Central memory CD4-positive, alpha-beta T cell (primary cell): ENCODE measurements at places on chromosomes 1 and 21.

DNA sequence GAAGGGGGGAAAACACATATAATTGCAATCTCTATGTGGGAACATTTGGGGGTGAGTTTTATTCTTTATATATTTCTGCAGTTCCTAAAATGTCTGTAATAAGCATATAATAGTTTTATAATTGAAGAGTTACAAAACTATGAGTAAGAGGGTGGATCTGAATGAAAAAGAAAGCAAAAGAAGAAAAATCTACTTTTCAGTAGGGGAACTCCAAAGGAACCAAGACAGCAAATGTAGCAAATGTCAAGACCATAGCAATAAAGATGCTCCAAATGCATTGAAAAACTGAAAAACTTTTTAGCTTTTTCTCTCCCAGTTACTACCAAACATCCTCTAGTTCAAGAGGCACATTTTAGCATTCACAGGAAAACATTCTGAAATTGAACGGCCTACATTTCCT, 434.8 kb downstream of the LMO4 start:
- DNase-seq, result no peak

DNA sequence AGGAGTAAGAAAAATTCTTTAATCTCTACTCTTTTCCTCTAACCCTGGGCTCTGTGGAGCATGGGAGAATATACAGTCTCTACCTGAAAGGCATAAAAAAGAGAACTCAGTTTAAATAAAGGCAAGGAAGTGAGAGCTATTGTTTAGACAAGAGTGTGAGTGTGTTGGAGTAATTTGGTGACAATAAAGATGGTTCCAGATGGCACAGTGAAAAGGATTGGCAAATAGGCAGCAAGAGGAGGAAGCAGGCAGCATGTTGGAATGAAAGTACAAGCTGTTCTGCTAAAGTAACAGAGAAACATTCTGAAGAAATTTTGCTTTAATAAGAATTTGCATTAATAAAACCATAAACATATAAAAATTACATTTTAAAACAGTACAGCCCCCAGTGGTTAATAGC, 163.4 kb downstream of the DNM3 start:
- DNase-seq, result no peak

DNA sequence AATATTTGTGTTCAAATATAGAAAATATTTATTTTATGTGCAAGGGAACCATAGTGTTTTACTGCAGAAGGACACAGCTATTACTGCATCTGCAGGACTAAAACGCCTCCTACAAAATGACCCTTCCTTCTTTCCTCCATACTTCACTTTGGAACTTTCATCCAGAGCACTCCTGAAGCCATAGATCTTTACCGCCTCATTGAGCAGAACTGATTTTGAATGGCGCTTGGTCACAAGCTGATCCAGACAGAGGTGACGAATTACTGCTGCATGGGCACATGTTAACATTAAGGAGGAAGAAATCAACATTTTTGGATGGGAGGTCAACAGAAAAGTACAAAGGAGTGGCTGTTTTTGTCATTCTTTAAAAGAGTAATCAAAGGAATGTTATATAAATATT, 931.6 kb downstream of the NCAM2 start:
- DNase-seq, result no peak

GRCh38 chr1:245154429-245155271, at the start of gene KIF26B:
Gene KIF26B (plus strand): TSS chr1:245154985. CDS start chr1:245155425, 440 bp downstream.
- DNase-seq, result no peak

- no peak for DNase-seq
Measured at GRCh38 chr1:157193219-157193618, 55.0 kb upstream of the ETV3 start.

GRCh38 chr1:246383791-246384190, 123.3 kb downstream of the SMYD3 start:
- DNase-seq, result no peak

GRCh38 chr1:6930732-6931300, 145.6 kb downstream of the CAMTA1 start:
- no peak for DNase-seq

- no peak for DNase-seq
Measured at GRCh38 chr1:5989731-5990271, 2.4 kb downstream of the NPHP4 start.

GRCh38 chr1:175071276-175071943, 3.8 kb downstream of the TNN start:
- DNase-seq, result no peak
